ENCODE measurements at places on chromosomes 4 and X. TPM values are rescaled to one million over a fixed set of nuclear protein-coding genes. Genes with fewer than 3 reads are reported as not detected.

The BANK1 gene
- 0.44 TPM for total RNA-seq

The CYLC1 gene
- not detected for total RNA-seq

The GAB3 gene
- 7.3 TPM for total RNA-seq

The GYPA gene
- not detected for total RNA-seq

The NPNT gene
- 0.29 TPM for total RNA-seq

The BRCC3 gene
- 19.5 TPM for total RNA-seq

The SSX2 gene
- not detected for total RNA-seq

The GPR34 gene
- total RNA-seq, result not detected

The SH3RF1 gene
- total RNA-seq, result 18.7 TPM

The PRRG3 gene
- total RNA-seq, result 4.6 TPM

The MMRN1 gene
- total RNA-seq, result not detected

The LONRF3 gene
- total RNA-seq, result 0.33 TPM

The UGT2A1 gene
- total RNA-seq, result not detected

The ZCCHC18 gene
- total RNA-seq, result not detected

The FRMPD4 gene
- 2.8 TPM for total RNA-seq

The ADGRL3 gene
- not detected for total RNA-seq

The FGF5 gene
- 24.7 TPM for total RNA-seq

All from smooth muscle cell of trachea (primary cell).